ENCODE measurements at places on chromosomes 11 and 22.

GRCh38 chr22:32217465-32217864 is 12.6 kb upstream of the RFPL2 start:
- DNase-seq: no peak

DNA sequence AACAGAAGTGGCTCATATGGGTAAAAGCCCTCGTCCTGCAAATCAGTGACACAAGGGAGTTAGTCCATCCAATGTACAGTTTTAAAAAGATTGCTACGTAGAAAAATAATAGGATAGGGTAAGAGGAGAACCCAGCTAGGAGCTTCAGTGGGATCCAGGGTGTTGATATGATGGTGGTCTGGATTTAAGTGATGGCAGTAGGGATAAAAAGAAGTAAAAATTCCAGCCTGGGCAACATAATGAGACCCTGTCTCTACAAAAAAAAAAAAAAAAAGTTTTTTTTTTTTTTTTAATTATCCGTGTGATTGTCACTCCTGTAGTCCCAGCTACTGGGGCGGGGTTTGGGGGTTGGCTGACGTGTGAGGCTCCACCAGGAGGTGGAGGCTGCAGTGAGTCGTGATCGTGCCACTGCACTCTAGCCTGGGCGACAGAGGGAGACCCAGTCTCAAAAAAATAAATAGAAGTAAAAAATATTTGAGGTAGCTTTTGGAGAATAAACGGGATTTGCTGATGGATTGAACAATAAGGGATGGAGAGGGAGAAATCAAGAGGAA is 7.0 kb upstream of the L3MBTL2 start:
- no peak for DNase-seq

GRCh38 chr11:57163160-57163868 is 18.4 kb upstream of the LRRC55 start:
- DNase-seq: no peak

DNA sequence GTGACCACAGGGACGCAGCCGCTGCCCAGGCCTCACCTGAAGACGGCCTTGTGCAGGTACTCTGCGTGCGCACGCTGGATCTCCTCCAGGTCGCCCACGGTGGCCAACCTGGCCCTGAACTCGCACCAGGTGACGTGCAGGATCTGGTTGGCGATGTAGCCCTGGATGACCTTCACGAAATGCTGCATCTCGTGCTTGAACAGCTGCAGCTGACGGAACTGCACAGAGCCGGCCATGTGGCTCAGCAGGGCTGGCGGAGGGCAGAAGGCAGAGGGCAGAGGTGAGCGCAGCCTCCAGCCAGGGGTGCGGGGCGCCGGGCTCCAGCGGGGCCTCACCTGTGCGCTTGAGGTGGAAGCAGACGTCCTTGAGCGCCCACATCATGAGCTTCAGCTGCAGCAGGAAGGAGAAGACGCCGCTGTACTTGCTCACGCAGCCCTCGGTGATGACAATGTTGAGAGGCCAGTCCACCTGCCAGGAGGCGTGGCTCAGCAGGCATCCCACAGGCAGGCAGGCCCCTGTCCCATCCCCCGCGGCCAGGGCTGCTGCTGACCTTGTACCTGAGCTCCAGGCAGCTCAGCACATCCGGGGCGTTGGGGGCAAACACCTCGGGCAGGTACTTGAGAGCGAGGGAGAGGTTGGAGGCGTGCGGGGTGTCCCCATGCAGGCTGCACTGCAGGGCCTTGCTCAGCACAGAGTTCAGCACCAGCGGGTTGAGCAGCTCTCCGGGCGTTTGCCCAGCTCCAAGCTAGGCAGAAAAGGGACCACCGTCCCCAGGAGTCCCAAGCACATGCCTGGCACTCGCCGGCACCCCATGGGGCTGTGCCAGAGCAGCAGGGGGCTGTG is 17.6 kb downstream of the SELENOO start:
- no peak for DNase-seq

DNA sequence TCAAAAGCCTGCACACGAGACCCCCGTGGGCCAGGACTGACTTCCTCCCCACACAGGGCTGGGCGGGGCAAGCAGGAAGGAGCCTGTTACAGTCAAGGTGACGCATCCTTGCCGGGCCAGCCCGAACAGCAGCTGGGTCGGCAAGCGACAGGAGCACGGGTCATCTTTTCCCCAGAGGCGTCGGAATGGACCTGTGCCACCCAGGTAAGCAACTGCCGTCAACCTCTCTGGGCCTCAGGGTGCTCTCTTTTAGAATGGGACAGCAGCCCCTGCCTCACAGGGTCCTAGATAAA is at the start of gene CYTH4:
Gene CYTH4 (plus strand): TSS at position 124 of the 293 bp plus-strand sequence. CDS start 62 bp downstream, at position 186.
- DNase-seq: peak; percentile 58

DNA sequence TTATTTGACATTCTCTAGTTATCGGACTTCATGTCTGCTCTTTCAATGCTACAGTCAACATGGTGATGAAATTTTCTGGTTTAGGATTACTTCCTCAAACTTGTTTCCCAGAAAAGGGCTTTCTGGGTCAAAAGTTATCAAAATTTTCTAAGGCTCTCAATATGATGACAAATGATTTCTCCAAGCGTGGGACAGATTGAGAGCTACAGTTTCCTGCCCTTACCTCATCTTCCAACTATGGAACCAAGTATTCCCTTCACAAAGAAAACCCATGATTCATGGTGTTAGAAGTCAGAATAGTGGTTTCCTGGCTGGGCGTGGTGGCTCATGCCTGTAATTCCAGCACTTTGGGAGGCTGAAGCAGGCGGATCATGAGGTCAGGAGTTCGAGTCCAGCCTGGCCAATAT is 17.8 kb downstream of the MYO18B start:
- no peak for DNase-seq

DNA sequence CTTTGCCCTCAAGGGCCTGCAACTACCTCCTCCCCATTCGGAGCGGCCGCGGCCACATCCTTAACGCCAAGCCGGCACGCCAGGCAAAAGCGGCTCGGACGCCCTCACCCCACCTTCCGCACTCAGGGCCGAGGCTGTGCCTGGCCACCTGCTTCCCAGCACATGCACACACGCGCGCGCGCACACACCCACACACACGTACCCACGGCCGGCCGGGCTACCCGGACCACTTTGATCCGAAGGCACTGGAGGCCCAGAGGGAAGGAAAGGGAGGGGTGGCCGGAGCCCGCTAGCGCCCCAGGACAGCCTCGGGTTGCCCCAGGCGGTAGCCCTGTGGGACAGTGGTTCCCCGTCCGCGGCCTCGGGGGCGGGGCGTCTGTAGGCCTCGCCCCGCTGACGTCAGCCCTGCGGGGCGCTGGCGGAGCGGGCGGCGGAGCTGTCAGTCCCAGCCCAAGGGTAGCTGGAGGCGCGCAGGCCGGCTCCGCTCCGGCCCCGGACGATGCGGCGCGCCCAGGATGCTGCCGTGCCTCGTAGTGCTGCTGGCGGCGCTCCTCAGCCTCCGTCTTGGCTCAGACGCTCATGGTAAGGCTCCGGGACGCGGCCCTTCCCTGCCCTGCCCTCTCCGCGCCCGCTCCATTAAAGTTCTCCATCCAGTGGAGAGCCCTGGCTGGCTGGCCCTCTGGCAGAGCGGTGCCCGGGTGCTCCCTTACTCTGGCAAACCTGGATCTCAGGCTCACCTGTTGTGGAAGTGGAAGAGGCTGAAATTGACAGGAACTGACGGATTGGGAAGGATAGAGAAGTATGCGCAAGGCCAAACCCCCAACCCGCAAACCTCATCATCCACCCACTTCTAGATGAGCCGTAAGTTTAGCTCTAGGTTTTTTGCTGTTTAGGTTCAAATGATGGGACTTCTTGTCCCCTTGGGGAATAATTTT is at the start of gene IL10RA:
Gene IL10RA (plus strand): TSS at position 442 of the 935 bp plus-strand sequence. CDS start 74 bp downstream, at position 516.
- DNase-seq: peak; percentile 86

- no peak for DNase-seq
Measured at GRCh38 chr11:17807034-17807433, 72.5 kb downstream of the KCNC1 start.

- DNase-seq: no peak
Measured at GRCh38 chr11:111305162-111305802, 6.9 kb downstream of the POU2AF3 start.

DNA sequence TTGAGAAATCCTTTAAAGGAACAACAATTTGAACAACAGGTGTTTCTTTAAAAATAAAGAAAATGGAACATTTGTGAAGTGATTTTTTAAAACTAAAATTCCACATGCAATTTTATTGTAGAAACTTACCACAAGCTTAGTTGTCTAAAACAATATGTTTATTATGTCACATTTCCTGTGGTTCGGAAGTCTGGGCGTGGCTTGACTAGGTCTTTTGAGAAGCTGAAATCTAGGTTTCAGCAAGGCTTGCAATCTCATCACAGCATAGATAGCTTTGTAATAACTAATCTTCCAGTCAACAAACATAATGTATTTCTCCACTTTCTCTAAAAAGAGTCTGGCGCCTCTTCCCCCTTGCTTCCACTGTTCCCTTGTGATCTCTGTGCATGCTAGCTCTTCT is 27.0 kb downstream of the MS4A6A start:
- DNase-seq: no peak

GRCh38 chr22:19176732-19177131 is 1.8 kb downstream of the SLC25A1 start:
- no peak for DNase-seq

- DNase-seq: no peak
Measured at GRCh38 chr11:45511566-45511965, 153.9 kb downstream of the CHST1 start.

DNA sequence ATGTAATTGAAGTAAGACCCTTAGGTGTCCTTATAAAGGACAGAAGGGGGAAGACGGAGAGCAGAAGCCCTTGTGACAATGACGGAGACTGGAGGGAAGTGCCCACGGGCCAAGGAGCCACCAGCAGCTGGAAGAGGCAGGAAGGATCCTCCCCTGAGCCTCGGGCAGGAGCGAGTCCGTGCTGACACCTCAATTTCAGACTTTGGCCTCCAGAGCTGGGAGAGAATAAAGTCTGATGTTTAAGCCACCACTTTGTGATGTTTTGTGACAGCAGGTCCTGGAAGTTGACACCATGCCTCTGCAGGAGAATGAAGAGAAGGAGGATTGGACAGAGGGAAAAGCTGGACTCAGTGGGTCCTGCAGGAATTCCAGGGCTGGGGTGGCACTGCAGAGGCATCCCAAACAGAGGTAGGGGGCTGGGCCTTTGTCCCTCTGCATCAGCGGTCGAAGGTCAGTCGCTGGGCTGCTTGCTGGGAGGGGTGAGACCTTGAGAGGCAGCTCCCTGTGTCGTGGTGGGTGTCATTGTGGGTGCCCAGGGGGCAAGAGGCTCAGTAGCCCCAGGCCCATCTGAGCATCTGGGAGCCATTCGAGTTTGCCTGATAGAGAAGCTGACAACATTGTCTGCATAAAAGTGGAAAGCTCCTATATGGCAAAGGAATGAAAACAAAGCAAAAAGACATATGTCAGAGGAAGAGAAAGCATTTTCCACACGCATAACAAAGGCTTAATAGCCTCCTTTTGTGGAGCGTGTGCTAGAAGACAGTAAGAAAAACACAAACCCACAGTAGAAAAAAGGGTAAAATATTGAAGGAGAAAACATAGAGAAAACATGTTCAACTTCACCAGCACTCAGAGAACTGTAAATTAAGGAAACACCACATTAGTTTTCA is 68.8 kb downstream of the RTL6 start:
- no peak for DNase-seq

- no peak for DNase-seq
Measured at GRCh38 chr11:19526119-19526518, 186.5 kb upstream of the NAV2 start.

DNA sequence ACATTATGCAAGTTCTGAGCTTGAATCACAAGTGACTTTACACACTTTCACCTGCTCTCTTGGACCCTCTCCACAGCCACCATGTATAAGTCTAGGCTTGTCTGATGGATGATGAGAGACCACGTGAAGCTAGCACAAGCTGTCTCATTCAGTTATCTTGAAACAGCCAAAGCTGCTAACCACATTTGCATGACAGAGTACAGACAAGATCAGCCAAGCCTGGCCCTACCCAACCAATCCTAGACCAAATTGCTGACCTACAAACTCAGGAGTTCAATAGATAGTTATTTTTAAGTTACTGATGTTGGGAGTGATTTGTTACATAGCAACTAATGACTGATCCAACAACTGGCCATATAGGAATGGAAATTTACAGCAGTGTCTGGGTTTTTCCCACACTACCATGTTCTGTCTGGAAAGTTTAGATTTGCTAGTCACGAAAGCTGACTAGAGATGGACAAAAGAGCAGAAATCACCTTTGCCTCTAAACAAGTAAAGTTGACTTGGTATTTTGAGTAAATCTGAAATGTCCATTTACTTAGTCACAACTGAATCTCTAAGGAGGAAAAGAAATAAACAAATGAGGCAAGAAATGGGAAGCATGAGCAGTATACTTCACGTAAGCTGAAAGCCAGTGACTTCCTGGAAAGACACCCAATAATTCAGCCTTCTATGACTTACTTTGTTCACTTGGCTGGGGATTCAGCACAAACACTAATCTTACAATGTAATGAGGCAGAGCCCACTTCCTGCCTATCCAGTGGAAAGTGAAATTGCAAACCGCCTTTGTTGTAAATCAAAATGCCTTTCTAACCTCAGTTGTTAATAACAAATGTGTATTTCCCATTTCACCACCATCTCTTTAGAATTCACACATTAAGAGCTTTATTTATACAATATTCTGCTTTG is 101.7 kb downstream of the FAM181B start:
- DNase-seq: no peak

DNA sequence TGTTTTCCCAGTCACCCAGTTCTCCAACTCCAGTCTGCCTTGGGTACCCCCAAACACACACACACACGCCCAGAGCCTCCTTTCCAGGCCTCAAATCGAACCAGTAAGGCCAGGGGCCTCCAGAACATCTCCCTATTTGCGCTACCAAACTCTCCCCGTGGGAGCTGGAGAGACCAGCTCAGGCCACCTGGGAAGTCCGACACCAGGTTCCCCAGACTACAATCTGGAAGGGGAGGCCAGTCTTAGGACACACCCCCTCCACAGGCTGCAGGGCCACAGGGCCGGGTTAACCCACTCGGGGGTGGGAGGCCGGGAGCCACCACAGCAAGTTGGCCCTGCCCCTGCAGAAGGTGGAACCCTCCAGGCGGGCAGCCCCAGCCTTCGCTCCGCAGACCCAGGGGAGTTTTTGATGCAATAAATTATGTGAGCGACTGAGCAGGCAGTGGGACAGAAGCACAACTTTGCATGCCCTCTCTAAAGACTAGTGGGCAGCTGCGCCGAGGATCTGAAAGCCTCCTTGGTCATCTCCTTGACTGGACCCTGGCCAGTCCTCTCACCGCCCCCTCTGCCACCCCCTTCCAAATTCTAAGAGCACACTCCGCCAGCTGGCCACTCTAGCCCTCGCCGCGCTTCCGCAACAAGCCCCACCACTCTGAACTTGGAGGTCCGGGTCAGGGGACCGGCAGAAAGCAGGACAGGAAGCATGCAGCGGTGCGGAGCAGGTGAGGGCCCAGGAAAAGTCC is 2.8 kb downstream of the IGF2 start:
- DNase-seq: no peak

DNA sequence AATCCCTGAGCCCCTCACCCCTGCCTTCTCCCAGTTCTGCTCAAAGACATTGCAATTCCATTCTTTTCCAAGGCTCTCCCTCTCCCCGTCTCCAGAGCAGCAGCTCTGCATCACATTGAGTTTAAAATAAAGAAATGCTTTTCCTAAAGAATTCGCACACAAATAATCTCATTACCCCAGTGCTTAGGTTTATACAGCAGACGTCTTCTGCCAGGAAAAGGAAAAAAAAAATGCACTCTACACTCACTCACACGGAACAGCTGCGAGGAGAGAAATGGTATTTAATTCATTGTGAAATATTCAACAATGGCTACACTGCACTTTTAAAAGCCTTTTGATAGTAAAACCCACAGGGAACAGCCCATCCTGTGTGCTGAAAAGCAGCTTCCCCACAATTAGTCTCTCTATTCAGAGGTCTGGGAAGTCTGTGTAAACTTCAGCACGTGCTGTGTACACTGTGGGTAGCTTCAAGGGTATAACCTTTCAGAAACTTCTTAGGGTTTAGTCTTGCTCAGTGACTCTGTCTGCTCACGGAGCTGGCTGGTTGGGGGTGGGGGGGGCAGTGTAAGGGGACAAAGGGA is 42.8 kb downstream of the ETS1 start:
- DNase-seq: no peak

Data from ascending aorta (tissue), 2 donors.